ENCODE measurements at places on chromosomes 11 and 22.

DNA sequence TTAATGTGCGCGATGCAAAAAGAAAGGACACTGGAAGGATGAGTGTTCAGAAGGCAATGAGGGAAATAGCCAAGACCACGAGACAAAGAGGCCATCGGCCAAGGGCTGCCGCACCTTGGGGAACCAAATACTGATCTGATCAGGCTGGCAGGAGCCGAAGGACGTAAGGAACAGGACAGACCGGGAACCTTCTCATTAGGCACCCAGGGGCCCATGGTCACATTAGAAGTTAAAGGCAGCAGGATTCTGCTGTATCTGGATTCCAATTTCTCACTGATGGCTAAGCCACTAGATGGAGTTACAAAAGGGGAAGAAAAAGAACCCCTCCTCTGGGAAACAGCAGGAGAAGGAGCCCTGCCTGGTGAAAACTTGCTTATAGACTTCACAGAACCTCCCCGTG, 28.8 kb upstream of the CPT1A start:
- DNase-seq = no peak

DNA sequence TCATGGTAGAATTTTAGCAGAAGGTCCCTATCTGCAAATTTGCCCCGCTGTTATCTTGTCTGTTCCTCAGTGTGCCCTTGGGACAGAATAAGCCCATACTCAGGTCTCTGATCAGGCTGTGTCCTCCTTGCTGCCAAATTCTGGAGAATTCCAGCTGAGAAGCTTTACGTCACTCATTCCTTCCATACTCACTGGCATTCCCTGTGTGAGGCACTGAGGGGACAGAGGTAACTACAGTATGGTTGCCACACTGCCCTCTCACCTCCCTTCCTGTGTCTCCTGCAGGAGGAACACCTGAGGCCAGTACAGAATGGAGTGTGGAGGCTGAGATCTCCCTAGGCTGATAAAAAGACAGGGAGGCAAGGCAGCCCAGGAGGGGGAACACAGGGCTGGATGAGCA, 31.5 kb downstream of the SHISA8 start:
- DNase-seq = no peak

DNA sequence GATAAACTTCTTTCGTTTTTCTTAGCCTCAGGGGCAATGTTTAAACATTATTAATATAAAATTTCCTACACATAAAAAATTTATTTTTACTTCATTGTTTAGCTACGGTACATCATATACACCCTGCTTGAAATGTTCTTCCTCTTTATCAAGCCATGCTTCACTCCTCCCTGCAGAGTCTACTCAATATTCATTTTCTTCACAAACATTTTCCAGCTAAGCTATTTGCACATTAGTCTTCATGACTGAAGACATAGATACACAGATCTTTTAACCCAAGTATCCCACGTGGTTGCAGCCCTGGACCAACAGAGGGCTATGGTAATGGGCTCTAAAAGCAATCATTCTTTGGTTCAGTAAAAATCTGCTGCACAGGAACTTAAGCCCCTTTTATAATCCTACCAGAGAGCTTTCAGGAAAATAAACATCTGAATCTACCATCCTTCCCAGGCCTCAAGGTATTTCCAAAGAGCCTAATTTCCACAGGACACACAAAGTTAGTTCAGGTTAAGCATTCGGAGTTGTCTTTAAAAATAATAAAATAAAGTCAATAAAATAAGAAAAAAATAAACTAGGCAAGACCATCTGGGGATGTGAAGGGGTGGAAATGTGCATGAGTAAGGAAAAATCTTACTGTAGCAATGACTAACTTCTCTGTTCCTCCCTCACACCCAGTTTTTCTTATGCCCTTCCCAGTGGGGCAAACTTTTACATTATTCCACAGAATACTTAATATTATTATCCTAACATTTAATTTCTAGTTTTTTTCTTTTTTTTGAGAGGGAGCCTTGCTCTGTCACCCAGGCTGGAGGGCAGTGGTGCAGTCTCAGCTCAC, 21.6 kb upstream of the OR6X1 start:
- no peak for DNase-seq

DNA sequence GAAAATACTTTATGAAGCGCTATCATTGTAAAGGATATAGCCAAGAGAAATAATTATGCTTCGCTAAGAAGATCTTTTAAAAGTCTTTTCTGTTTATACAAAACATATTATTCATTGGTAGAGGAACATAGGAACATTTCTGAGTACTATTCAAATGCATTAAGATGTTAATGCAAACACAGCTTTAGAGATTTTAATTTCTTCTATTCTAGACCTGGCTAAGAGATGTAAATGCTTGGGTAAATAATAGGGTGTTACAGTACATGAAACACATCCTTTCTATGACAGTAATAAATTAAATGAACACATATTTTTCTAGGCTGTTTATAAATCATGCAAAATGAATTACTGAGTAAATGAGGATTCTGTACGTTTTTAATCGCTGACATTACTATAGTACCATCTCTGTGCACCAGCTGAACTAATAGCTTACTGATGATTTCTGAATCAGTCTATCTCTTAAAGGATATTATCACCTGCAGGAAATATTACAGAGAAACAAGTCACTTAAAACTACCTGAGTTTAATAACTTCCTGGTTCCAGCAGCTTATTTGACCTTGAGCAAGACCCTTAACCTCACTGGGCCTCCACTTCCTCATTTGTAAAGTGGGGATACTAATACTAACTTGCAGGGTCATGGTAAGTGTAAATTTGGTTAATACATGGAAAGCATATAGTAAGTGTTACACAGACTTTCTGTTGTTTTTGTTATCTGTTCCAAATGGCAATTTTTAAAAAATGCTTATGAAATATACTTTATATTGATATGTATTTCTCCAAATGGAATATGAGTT, 344.9 kb downstream of the DYNC2H1 start:
- no peak for DNase-seq

- DNase-seq = no peak
These were observed 7.8 kb downstream of the ZMAT5 start for GRCh38 chr22:29758959-29759358.

GRCh38 chr11:12991426-12991825, 17.7 kb upstream of the RASSF10 start:
- DNase-seq = no peak

GRCh38 chr11:129866311-129866710, 29.1 kb downstream of the NFRKB start:
- no peak for DNase-seq

GRCh38 chr11:83152264-83152663, 4.7 kb upstream of the PCF11 start:
- DNase-seq = no peak

- DNase-seq = no peak
These were observed 29.2 kb upstream of the FEZ1 start for GRCh38 chr11:125525303-125525702.

DNA sequence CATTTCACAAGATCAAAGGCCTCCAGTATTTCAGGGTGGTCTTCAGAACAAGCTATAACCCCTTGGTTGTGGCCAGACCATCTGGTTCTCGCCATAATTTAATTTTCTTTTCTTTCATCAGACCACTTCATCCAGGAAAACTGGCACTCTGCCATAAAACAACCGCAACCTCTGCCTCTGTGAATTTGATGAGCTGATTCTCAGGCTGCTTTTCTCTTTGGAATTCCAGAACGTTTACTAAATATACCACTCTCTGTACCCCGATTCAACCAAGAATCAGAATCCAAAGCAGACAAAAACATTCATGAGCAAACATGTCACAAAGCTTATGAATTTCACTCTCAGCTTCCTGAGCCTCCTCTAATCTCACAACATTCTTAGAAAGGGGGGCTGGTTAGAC, 331.8 kb upstream of the SYN3 start:
- no peak for DNase-seq

DNA sequence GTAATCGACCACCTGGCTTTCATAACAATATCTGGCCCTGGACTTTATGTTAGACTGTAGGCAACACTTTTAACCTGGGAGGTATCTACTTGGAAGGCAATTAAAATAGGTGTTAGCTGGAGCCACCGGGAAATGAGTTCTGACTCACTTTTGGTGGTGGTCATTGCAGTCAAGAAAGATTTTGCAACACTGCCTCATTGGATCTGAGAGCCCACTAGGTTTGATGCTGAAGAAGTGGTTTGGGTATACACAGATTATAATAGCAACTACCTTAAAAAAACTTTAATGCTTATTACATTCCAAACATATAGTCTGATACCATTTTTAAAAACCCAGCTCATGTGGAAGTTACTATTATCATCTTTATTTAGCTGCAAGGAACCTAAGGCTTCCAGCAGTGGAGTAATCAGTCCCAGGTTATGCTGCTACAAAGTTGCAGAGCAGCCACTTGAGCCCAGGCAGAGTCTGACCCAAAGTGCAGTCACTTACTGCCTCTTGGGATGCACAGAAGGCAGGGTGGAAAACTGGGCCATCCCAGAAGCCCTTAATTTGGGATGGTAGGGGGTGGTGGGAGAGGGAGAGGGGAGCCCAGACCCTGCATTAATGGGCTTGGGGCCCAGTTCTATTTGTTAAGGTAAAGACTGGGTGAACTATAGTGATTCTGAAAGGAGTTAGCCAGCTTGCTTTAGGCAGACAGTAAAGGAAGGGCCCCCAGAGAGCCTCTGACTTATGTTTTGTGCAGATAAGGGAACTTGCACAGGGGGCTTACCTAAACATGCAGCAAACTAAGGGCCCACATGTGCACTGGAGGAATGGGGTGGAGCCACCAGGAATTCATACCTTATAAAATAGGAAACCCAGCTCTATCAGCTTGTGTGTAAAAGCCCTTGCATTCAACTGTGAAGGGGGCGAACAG, 149.4 kb downstream of the SNX19 start:
- no peak for DNase-seq
